NAMALWA (cell line): ENCODE measurements at places on chromosomes 12 and 14.

DNA sequence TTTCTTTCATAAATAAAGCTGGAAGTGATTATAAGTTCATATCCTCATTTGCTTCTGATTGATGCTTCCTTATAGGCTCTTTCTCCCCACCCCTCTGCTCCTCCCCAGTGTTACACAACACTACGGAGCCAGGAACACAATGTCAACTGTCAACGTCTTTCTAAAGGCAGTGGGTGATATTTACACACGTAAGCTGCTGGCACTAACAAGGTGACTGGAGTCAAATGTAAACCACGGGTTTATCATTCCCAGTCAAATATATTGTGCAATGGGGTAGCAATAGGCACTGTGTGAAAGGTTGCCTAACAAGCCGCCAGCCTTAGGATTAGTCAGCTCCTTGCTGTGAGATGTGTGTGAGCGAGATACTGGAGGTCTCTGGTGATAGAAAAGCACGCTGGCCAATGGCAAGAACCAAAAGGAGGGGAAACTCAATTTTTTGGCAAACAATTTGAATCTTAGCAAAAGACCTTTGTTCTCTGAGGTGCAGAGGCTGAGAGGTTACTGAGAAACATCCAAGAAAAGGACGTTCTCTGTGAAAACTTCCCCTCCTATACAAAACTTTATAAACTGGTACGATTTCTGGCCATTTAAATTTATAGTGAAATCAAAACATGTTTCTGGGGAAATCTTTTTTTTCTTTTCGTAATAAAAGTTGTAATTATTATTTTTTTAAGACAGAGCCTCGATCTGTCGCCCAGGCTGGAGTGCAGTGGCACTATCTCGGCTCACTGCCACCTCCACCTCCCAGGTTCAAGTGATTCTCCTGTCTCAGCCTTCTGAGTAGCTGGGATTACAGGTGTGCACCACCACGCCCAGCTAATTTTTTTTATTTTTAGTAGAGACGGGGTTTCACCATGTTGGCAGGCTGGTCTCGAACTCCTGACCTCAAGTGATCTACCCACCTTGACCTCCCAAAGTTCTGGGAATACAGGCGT, 22.3 kb upstream of the HECTD1 start:
- DNase-seq, result no peak

- DNase-seq, result no peak
Observed at GRCh38 chr14:99312106-99312505, 40.1 kb upstream of the BCL11B start.

DNA sequence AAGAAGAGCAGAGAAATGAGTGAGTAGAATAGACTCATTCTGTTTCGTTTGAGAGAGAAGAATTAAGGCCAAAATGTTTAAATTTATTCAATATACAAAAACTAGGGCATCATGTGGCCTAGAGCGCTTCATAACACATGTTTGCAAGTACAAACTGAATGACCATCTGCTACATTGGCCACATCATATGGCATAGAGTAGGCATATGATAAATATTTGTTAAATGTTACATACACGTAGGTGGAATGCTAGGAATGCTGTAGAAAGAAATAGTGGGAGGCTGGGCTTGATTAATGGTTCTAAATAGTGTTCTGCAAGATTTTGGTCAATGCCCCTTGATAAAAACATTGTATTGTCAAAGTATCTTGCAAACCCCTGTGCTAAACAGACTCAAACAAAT, 10.8 kb downstream of the MGP start:
- DNase-seq, result no peak

GRCh38 chr14:72869407-72870329, 24.2 kb downstream of the DPF3 start:
- no peak for DNase-seq

DNA sequence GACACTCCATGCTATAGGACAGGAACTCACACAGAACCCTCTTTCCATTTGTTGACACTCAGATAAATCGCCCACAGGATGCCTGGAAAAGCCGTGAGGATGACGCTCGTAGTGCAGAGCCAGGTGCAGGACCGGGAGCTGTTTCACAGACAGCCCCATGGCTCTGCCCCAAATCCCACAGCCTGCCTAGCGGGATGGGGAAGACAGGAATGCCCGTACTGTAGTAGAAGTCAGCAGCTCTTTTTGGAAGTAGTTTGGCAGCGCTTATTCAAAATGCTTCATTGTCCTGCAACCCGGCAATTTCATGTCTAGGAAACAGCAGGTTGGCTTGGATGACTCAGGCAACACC, 41.6 kb downstream of the JAG2 start:
- DNase-seq, result no peak

- DNase-seq, result no peak
Observed at GRCh38 chr12:92912672-92913071, 16.4 kb downstream of the EEA1 start.

GRCh38 chr14:89374908-89375307, 42.1 kb downstream of the FOXN3 start:
- DNase-seq, result no peak

GRCh38 chr12:119772431-119772830, 104.5 kb downstream of the PRKAB1 start:
- DNase-seq, result no peak

DNA sequence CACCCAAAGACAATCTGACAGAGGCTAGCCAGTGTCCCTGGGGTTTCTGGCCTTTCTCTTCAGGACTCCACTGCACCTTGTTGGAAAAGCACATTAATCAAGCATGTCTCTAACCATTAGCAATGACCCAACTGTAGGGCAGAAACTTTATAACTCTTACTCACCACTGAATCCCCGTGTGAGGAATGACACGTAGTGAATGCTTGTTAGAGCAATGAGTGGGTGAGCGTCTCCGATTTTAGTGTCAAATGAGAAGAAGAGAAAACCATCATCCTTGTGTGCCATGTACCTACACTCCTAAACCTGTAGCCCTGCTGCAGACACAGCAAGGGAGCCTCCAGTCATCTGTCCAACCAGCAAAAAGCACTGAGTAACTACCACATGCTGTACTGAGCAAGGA, 56.5 kb upstream of the GPR68 start:
- no peak for DNase-seq

DNA sequence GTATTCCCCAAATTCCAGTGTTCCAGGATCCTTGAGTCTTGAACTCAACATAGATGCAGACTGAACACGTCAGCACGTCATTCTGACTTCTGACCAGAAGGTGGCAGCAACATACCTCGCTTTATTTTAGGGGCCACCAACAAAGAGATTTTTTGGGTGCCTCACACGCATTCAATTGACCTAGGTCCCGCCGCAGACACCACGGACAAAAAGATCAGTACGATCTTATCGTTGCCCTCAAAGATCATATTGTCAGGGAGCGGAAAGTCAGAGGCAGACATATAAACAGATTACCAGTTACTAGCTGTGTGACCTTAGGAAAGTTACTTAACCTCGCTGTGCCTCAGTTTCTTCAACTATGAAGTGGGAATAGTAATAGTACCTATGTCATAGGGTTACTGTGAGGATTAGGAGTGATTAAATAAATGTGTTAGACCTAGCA, 6.5 kb upstream of the PRPH start:
- DNase-seq, result peak; percentile 81
